ENCODE measurements at places on chromosomes 7 and 10.
A peak's percentile ranks its signal among the peaks of the same experiment; 100 is the strongest.

DNA sequence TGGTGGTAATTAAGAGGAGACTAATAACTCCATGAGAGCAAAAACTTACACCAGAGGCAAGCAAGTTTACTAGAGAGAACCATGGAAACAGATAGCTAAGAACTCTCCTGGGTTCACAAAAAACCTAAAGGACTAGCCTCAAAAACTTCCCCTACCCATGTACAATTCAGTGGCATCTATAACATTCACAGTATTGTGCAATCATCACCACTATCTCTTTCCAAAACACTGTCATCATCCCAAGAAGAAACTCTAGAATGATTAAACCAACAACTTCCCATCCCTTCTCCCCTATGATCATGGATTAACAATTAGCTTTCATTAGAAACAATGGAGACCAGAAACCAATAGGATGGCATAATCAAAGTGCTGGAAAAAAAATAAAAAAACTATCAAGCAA, 1038.3 kb downstream of the LRMDA start:
- DNase-seq = no peak

GRCh38 chr7:12290761-12291160, 79.7 kb downstream of the TMEM106B start:
- DNase-seq = no peak

GRCh38 chr7:29555061-29555460, 8.6 kb upstream of the PRR15 start:
- no peak for DNase-seq

- DNase-seq = peak; percentile 34
These were observed 31.6 kb downstream of the TRIM8 start for GRCh38 chr10:102675666-102676533.

GRCh38 chr7:151595702-151596350, 76.1 kb upstream of the RHEB start:
- DNase-seq = no peak

GRCh38 chr7:81721437-81721836, 48.4 kb downstream of the HGF start:
- no peak for DNase-seq

GRCh38 chr7:39709029-39709428, 85.7 kb downstream of the RALA start:
- DNase-seq = no peak

GRCh38 chr10:60280475-60280874, 109.2 kb downstream of the ANK3 start:
- DNase-seq = no peak

DNA sequence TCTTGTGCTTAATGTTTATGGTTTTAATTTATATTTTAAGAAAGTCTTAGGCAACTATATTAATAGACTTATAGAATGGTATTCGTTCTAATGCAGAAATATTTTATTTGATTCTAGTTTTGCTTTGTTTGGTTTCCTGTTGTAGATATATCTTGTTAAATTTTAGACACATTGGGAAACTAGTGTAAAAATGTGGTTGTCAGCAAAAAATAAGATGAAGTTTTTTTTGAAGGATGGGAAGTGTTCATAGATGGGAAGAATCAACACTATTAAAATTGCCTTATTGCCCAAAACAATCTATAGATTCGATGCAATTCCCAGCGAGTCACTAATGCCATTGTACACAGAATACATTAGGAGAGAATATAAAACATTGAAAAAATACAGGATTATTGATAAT, 278.9 kb downstream of the ZWINT start:
- no peak for DNase-seq

- DNase-seq = no peak
These were observed 2.6 kb downstream of the MBL2 start for GRCh38 chr10:52769966-52770365.

DNA sequence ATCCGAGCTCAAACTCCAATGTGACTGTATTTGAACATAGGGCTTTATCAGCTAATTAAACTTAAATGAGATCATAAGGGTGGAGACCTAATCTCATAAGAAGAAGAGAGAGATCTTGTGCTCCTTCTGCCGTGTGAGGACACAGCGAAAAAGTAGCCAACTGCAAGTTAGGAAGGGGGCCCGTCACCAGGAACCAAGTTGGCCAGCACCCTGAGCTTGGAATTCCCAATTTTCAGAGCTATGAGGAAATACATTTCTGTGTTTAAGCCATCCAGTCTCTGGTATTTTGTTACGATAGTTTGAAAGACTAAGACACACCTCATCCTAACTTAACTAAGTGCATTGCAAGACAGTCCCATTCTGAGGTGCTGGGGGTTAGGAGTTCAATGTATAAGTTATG, 14.1 kb upstream of the WDR86 start:
- DNase-seq = no peak

GRCh38 chr7:7996568-7996967, 28.0 kb downstream of the GLCCI1 start:
- DNase-seq = peak; percentile 29

GRCh38 chr7:27670676-27671075, 8.0 kb upstream of the HIBADH start:
- no peak for DNase-seq

DNA sequence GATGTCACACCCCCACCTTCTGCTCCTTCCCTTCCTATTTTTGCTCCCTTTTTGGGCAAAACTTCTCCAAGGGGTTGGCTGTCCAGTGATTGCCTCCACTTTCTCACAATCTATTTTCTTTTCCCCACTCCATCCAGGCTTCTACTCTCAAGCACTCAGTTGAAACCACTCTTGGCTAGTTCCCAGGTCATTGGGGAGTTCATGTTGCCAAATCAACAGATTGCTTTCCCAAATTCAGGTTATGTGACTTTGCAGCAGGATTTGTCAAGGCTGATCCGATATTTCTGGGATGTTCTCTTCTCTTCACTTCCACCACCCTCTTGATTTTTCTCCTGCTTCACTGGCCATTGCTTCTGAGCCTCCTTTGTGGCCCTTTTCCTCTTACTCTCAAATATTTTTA, 258.7 kb upstream of the SLC26A5 start:
- no peak for DNase-seq

DNA sequence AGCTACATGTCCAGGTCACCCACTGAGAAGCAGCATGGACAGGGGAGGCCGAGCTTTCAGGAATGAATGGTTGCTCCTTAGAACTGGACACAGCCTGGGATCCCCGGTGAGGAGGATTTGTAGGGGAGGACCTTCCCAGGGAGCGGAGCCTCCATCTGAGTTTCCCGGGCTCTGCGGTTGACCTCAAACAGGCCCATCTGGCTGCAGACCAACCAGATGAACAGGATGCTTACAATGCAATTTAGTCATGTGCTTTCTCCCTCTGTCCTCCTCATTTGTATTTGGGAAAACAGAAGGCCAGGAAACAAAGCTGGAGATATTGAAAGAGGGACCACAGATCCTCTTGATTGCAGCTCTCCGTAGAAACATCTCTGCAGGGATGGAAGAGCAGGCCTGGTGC, 104.8 kb downstream of the EMX2 start:
- no peak for DNase-seq

DNA sequence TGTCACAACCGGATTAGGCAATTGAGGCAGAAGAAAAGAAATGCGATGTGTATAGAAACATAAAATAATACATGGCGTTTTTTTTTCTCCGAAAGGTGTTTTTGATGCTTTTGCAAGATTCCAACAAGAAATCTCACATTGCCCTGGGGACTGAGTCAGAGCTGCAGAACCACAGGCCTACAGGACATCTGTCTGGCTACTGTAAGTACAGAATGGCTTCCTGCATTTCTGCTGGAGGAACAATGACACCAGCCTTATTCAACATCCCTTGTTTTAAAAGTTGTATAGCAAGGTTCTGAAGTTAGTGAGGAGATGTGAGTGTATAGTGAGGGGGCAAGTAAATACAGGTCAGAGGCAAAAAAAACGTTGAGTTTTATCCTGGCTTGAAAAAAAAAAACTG, 256.4 kb downstream of the ABCA13 start:
- DNase-seq = no peak

DNA sequence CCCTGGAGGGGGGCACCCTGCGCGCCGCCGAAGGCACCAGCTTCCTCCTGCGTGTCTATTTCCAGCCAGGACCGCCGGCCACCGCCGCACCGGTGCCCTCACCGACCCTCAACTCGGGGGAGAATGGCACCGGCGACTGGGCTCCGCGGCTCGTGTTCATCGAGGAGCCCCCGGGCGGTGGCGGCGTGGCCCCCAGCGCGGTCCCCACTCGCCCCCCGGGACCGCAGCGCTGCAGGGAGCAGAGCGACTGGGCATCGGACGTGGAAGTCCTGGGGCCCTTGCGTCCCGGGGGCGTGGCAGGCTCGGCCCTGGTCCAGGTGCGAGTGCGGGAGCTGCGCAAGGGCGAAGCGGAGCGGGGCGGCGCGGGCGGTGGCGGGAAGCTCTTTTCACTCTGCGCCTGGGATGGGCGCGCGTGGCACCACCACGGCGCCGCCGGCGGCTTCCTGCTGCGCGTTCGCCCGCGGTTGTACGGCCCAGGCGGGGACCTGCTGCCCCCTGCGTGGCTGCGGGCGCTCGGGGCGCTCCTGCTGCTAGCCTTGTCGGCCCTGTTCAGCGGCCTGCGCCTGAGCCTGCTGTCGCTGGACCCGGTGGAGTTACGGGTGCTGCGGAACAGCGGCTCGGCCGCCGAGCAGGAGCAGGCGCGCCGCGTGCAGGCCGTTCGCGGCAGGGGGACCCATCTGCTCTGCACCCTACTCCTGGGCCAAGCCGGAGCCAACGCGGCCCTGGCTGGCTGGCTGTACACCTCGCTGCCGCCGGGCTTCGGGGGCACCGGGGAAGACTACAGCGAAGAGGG, 594 bp downstream of the CNNM1 start:
- DNase-seq = no peak

DNA sequence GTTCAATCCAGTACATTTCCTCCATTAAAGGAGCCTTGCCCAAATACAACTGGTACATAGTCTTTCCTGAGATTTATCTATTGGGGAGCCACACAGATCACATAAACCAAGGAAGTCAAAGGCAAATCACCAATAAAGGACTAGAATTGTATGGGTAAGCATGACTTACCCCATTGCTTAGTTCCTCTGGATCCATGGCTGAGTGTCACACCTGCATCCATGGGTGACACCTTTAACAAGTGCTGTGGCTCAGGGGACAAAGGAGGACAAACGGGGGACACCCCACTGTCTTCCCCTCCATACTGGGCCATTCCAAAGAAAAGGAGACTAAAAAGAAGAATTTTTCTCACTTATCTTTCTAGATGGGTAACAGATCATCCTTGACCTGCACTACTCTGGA, 30.4 kb downstream of the ZNF92 start:
- no peak for DNase-seq

- DNase-seq = no peak
These were observed 5.7 kb upstream of the ZNF503 start for GRCh38 chr10:75407224-75407712.

DNA sequence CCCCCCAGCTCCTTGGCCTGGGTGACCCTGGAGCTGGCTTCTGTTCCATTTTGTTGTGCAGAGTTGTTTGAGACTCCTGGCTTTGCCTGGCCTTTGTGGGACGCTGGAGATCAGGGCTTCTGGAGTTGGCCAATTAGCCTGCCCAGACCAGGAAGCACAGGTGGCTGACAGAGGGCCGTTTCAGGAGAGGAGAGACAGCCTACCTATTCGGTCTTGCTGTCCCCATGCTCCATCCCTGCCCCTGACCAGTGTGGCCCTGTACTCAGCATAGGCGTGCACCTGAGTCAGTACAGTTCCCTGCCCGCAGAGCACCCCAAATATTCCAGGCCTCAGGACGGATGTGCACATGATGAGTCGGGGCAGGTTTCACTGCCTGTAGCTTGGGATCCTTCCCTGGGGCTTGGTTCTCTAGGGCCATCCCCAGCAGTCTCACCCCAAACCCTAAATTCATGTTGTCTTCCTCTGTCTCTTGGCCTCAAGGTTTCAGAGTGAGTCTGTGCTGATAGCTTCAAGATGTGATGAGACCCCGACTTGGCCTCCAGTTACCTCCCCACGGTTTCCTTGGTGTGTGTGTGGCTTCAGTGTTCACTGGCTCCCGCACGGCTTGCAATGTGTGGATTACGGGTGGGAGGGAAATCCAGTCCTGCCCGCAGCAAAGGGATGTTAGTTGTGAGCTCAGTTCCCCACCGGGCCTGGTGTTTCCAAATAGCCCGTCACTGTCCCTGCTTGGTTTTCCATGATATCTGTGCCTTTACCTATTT, 44.7 kb downstream of the HTRA1 start:
- DNase-seq = no peak

Data from epithelial cell of prostate (primary cell).